ENCODE measurements at places on chromosomes 6 and 20.
A peak's percentile ranks its signal among the peaks of the same experiment; 100 is the strongest.

DNA sequence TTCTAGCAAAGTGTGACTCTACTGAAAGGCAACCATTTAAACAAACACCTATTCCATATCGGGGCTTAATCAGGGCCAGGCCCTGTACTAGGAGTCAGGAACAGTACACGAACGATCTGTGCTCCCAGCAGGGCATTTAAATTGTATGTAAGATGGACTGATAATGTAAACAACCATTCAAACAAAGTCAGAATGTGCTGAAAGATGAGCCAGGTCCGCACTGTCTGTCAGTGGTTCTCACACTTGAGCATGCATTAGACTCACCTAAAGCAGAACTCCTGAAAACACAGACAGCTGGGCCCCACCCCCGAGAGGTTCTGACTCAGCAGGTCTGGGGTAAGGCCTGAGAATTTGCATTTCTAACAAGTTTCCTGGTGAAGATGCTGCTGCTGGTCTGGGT is 81.6 kb downstream of the PXDC1 start:
- DNase-seq = no peak

- DNase-seq = no peak
These were observed 18.4 kb upstream of the MRPS18A start for GRCh38 chr6:43705996-43706395.

GRCh38 chr6:127120787-127121636 is 2.5 kb downstream of the RSPO3 start:
- DNase-seq = peak; percentile 85

GRCh38 chr20:39067526-39068216 is 105.5 kb downstream of the DHX35 start:
- DNase-seq = no peak

DNA sequence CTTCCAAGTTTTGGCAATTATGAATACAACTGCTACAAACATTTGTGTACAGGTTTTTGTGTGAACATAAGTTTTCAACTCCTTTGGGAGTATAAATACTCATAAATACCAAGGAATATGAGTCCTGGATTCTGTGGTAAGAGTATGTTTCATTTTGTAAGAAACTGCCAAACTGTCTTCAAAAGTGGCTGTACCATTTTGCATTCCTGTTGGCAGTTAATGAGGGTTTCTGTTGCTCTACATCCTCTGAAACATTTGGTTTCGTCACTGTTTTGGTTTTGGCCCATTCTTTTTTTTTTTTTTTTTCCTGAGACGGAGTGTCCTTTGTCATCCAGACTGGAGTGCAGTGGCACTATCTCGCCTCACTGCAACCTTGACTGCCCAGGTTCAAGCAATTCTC is 8.5 kb downstream of the AP5S1 start:
- DNase-seq = no peak
